GM13977 (cell line): ENCODE measurements at places on chromosomes 6 and 20.

GRCh38 chr20:18289306-18289705 is 979 bp downstream of the ZNF133 start:
- no peak for DNase-seq

- DNase-seq: peak; percentile 34
These were observed 26.2 kb downstream of the CCN2 start for GRCh38 chr6:131924881-131925474.

GRCh38 chr20:8344106-8344505 is 212.0 kb downstream of the PLCB1 start:
- no peak for DNase-seq

DNA sequence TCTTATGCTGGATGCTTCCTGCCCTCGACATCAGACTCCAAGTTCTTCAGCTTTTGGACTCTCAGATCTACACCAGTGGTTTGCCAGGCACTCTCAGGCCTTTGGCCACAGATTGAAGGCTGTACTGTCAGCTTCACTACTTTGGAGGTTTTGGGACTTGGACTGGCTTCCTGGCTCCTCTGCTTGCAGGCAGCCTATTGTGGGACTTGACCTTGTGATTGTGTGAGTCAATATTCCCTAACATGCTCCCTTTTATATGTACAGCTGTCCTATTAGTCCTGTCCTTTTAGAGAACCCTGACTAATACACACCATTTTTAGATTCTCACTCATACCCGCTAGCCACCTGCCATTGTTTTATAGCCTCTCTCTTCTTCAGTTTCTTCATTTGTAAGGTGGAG is 382.1 kb upstream of the TSHZ2 start:
- DNase-seq: no peak

- DNase-seq: no peak
These were observed 109.2 kb upstream of the TMEM170B start for GRCh38 chr6:11428371-11428770.

DNA sequence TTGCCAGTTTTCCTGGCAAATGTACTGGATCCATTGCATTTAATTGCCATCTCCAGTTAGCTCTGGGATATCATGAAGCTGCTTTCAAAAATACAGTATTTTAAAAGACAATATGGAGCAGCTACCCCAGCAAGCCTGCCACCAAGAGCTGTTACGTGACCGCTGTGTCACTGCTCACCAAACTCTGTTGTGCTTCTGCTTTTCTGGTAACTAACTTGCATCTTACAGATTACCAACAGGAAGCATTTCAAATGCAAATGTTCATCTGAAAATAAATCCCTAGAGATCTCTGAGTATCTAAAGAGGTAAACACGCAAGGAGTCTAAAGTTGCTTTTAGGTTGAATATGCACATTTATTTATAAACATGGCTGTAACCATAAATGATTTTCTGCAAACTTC is 1008.3 kb downstream of the KIF16B start:
- DNase-seq: no peak

DNA sequence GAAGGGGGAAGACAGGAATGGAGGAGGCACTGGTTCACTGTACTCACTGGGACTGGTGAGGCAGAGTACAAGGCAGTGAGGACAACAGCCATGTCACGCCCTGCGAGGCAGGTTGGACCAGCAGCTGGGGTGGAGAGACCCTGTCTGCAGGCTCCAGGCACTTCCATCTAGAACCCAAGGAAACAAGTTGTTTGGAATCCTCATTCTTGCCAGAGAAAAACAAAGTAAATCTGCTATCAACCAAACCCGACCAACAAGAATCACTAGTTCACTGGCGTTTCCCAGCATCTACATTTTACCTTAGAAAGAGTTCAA is 98.5 kb upstream of the CDYL start:
- DNase-seq: no peak

DNA sequence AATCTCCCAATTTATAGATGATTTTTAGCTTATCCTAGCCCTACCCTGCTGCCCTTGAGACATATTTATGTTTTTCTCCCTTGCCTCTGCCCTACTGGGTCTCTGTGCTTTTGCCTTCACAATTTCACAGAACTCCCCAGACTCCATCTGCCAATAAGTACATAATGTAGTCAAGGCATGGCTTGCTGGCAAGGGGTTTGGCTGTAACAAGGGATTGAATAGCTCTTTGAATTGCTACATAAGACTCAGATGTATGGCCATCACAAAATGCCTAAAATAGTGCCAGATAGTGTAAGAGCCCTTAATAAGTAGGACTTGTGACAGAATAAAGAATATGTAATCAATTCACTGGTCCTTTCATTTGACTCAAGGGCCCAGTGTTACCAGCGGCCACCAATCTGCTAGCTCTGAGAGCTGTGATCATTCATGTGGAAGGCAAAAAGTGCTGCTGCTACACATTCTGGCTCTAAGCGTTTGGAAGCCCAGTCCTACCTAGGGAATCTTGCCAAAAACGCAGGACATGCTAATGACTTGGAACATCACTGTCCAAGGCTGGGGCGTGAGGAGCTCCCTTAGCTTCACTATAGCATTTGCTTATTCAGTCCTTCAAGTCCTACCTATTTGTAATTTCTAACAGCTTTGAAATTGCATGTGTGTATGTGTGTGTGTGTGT is 20.5 kb downstream of the CLVS2 start:
- no peak for DNase-seq

DNA sequence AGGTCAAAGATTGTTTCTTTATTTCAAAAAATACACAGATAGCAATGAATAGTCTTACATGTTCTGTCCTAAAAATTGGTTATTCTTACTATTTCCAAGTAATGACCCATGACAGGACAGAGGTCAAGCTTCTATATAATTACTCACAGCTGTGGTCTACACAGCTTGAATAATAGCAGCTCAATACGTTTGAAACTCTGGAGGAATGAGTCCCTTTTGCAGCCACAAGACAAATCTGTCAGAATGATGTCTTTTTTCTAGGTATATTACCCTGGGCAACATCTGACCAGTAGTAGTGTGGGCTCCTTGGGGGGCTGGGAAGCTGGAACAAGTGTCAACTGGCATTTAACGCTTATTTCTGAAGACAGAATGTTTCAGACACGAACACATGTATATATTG is 84.9 kb upstream of the HTR1B start:
- no peak for DNase-seq

GRCh38 chr6:145118224-145118623 is 617.1 kb downstream of the EPM2A start:
- no peak for DNase-seq

DNA sequence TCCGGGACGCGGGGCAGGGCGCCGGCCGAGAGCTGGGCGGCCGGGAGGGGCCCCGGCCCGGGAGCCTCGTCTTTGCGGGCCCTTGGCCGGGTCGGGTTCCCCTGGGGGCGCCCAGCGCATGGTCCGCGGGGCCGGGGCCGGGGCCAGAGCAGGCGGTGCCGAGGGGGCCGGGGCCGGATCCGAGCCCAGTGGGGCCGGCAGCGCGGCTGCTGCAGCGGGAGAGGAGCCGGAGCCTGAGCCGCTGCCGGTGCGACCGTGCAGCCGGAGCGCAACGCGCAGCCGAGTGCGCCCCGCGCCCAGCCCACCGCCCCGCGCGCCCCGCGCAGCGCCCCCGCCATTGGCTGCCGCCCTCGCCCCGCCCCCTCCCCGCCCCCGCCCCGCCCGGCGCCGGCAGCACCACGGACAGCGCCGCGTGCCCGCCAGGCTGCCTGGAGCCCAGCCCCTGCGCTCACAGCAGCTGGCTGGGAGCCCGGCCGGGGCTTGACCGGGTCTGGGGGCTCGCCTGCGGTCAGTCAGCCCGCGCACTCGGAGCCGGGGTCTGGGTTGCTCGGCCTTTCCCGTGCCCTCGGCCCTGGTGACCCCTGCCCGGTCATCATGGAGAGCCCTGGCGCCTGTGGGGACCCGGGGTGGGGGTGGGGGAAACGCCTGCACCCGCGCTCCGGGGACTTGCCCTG is at the start of gene HRH3:
Gene HRH3 (minus strand): TSS at position 287 of the 674 bp plus-strand sequence. CDS start 308 bp downstream, outside the sequence.
- peak; percentile 90 for DNase-seq

DNA sequence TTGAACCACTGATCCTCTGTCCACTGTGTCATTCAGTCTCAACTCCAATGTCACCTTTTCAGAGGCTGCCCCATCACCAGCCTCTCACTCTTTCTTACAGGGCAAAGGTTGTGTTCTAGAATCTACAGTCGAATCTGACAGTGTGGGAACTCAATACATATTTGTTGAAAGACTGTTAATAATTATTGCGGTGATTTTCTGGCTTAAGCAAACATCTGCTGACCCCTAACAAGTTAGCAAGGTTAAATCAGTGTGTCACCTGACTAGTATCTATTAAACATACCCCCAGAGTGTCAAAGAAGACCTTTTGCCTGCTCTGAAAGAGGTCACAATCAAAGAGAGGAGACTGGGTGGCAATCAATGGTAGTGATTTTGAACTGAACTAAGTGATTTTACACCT is 41.9 kb downstream of the ELOVL2 start:
- DNase-seq: no peak

DNA sequence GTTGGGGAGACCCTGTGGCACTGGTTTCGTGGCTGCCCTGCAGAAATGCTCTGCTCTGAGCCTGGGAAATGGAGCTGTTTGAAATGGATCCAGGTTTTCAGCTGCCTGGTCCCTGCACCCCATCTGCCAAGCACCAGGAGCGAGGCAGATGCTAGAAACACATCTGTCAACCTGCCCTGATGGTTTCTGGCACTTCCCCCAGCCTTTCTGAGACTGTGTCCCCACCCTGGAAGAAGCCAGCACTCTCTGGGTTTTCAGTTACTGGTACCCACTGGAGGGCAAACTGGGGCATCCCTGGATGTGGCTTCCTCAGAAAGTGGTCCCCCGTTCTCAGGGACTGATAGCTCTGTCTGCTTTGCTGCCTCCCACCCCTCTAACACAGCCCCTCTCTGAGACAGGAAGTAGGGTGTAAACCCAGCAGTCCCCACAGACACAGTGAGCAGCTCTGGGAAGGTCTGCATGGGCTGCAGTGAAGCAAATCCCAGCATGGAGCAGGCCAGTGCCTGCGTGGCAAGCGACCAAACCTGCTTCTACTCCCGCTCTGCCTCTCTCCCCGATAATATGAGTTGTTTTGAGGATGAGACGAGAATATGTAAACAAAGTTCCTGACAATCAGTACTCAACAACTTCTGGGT is 54.2 kb upstream of the MAFB start:
- no peak for DNase-seq

- no peak for DNase-seq
These were observed 94.6 kb upstream of the INSM1 start for GRCh38 chr20:20273286-20273685.

DNA sequence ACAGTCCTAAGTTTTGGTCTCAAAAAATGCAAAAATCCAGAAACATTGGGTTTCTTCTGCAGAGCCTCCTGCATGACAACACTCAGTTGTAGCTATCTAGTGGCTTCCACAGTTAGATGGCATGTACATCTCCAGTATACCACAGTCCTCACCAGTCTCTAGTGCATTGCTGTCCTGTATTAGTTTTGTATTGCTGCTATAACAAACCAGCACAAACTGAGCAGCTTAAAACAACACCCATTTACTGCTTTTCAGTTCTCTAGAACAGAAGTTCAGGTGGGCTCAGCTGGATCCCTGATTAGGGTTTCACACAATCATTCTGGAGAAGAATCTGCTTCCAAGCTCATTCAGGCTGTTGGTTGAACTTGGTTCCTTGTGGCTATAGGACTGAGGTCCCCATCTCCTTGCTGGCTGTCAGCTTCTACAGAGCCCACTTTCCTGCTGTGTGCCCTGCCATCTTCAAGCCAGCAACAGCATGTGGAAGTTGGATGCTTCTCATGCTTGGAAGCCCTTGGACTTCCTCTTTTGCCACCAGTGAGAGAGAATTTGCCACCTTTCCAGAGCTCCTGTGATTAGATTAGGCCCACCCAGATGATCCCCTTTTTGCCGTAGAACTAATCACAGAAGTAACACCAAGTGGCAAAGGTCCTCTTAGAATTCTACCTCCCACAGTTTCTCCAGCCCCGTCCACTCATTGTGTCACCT is 48.9 kb upstream of the TBC1D7 start:
- DNase-seq: no peak

DNA sequence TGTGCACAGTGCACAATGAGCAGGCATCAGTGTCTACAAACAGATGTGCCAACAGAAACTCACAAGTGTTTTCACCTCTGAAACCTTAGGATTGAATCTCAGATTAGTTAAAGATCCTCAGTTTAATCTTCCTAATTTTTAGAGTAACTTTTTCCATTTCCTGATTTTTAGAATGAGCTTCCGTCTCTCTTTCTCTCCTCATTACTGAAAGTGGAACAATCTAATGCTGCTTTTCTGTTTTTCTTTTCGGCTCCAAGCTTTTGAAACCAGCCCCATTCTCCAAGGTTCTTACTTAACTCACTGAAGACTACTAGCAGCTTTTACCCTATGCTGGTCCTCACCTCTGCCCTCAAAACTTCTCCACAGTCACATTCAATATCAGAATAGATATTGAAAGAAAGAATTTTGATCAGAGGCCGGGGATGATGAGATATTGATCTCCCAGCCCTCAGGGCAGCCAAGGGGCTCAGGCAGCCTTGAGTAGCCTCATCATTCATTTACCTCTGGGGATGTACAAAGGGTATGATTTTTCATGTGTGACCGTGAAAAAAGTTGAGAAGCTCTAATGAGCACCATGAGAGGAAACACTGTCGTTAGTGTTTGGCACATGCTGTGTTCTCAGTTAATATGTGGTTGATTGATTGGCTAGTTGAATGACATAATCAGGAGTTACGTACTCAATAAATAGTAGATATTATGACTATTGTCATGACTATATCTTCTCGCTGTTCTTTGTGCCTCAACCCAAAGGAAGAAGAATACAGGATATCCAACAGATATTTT is 11.9 kb upstream of the STK38 start:
- no peak for DNase-seq

GRCh38 chr20:58956078-58956477 is 25.0 kb upstream of the NELFCD start:
- DNase-seq: no peak

DNA sequence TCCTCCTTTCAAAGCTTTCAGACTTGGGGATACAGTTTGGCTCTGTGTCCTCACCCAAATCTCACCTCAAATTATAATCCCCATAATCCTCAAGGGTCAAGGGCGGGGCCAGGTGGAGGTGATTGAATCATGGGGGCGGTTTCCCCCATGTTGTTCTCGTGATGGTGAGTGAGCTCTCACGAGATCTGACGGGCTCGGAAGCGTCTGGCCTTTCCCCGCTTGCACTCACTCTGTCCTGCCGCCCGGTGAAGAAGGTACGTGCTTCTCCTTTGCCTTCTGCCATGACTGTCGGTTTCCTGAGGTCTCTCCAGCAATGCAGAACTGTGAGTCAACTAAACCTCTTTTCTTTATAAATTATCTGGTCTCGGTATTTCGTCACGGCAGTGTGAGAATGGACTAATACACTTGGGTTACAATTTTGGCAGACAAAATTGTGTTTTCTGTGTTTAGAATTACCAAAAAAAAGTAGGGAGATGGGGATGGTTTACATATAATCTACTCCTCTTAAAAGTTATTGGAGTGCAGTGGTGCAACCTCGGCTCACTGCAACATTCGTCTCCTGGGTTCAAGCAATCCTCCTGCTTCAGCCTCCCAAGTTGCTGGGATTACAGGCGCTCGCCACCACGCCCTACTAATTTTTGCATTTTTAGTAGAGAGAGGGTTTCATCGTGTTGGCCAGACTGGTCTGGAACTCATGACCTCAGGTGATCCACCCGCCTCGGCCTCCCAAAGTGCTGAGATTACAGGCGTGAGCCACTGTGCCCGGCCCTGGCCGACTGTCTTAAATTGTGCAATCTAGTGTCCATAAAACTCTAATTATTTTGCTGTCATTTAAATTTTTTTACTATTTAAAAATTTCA is 33.6 kb upstream of the PXDC1 start:
- DNase-seq: no peak
